ENCODE measurements at places on chromosomes 16 and 17.

GRCh38 chr17:16929035-16929680, 42.8 kb downstream of the TNFRSF13B start:
- DNase-seq, result no peak

DNA sequence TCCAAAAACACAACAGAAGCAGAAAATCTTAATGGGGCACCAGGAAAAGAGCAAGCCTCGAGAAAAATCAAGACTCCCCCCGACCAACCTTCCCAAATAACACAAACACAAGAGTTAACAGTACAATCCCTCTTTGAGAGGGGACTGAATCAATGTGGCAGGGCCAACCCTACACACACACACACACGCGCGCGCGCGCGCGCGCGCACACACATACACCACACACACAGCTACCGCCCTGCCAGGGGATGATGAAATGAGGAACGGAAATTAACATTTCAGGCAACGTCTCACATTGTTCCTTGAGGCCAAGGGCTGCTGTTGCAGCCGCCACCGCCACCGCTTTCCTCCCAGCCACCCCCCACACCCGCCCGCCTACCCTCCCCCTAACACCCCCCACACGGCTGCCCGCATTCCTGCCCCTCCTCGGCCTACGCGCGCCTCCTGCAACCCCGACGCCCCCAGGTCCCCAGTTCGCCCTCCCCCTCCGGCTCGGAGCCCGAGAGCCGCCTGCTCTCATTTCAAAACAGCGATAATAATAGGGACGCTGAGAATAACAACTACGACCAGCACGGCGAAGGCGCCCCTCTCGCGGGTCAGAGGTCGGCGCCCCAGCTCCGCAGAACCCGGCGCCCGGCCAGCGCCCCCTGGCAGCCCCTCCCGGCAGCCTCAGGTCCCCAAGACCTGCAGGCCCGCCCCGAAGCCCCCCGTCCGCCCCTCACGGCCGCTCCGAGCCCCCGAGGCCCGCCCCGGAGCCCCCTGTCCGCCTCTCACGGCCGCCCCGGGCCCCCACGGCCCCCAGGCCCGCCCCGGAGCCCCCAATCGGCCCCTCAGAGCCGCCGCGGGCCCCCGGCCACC, 1.1 kb downstream of the ANKRD11 start:
- peak; percentile 32 for DNase-seq

DNA sequence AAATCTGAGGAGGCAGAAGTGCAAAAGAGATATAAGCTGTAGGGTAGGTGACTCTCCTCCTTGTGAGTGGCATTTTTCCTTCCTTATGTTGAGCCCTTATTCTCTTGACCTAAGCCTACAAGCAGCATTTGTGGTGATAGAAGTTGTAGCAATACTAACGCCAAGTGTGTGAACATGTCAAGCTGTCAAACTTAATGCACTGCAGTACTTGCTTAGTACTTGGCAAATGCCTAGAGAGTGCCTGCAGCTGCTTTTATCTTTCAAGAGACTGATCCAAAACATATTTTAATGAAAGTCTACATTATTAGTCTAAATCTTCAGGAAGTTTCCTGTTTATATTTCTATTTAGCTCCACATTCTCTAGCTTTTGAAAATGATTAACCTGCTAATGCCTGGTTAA, 83.2 kb downstream of the CNTNAP4 start:
- DNase-seq, result no peak

DNA sequence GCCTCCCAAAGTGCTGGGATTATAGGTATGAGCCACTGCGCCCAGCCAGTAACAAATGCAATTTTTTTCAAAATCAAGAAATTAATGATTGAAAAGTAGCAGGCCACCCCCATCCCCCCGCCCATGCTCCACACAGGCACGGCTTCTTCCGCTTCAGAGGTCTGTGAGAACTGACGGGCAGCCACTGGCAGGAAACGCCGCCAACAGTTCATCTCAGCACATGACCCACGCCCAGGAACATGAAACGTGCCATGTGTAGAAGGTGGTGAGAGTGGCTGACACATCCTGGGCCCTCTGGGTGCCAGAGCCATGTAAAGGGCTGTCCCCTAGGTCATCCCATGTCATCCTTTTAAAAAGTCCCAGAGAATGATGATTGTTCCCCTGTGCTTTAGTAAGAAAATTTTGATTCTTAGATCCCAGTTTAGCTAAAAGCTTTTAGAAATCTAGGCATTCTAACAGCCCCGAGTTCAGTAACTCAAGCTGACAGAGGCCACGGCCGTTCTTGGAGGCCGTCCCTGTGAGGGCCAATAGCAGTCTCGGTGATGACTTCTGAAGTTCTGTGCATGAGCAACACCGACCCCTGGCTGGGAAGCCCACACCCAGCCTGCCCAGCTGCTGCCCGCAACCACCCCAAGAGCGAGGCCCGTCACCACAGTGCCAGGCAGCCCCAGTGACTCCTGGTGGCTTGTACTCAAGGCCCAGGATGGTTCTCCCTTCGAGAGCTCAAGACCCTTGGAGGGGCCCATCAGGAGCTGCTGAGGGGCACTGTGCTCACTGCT, 52.1 kb downstream of the KLHDC4 start:
- no peak for DNase-seq

GRCh38 chr16:62568926-62569325, 532.7 kb upstream of the CDH8 start:
- DNase-seq, result no peak

- no peak for DNase-seq
These were observed 59.3 kb downstream of the PRKCB start for GRCh38 chr16:23895052-23895451.

- no peak for DNase-seq
These were observed 362.8 kb downstream of the PMP22 start for GRCh38 chr17:14902297-14902696.

DNA sequence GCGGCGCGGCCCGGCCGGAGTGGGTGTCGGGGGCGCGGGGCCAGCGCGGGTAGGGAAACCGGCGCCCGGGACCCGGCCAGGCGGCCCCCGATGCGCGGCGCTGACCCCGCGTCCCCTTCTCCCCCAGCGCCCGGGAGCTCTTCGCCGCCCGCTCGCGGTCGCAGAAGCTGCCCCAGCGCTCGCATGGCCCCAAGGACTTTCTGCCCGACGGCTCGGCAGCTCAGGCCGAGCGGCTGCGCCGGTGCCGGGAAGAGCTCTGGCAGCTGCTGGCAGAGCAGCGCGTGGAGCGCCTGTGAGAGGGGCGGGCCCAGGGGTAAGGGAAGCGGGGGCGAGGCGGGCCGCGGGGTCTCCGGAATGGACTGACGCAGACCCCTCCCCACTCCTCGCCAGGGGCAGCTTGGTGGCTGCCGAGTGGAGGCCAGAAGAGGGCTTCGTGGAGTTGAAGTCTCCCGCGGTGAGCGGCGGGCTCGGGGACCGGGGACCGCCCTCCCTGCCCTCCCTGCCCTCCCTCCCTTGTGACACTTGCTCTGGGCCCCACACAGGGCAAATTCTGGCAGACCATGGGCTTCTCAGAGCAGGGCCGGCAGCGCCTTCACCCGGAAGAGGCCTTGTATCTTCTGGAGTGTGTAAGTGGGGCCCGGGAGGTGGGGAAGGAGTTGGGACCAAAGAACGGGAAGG, 430 bp downstream of the TSEN54 start:
- DNase-seq, result no peak

DNA sequence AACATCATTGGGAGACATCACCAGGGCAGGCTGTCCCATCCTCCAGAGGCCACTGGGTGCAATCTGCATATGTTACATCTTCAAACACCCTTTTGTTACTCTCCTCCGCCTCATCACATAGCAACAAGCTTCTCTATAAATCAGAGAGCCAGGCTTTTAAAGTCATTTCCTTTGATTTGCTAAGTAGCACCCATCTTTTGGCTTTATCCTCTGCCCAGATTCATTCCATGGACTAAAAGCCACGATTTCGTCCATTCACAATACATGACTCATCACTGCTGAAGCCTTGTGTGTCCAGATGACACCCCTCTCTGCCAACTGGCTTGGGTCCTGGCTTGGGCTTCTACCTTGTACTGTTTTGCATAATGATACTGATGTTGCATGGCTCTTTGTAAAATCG, 2.0 kb upstream of the KRT38 start:
- no peak for DNase-seq

DNA sequence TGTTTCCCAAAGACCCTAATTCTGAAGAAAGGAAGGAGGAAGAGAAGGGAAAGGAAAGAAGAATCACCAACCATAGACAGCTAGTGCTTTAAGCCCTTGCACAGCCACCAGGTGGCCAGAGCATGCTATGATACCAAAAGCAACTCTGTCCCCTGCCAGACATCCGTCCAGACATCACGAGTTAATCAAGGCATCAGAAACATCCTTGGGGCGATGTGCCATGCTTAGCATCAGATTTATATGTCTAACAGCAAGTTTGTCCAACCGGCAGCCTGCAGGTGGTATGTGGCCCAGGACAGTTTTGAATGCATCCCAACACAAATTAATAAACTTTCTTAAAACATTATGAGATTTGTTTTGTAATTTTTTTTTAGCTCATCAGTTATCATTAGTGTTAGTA, 2.9 kb upstream of the CRYBA1 start:
- no peak for DNase-seq

GRCh38 chr16:9114112-9114511, 22.7 kb downstream of the HAPSTR1 start:
- DNase-seq, result no peak

DNA sequence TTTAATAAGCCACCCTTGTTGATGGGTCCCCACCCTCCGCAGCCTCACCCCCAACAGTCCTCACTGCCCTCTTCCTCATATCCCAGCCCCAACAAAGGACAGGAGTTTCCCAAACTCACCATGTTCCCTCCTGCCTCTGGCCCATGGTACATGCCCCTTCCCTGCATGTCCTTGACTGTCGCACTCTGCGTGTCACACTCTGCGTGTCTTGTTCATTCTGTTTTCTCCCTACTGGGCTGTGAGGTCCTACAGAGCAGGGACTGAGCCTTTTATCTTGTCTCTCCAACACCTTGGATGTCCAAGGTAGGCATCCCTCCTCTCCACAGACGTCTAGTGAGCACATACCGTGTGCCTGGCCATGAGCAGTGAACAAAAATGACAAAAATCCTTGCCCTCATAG, 154.7 kb downstream of the SOCS1 start:
- no peak for DNase-seq

GRCh38 chr17:27596566-27597187, 34.3 kb upstream of the LGALS9 start:
- DNase-seq, result no peak

DNA sequence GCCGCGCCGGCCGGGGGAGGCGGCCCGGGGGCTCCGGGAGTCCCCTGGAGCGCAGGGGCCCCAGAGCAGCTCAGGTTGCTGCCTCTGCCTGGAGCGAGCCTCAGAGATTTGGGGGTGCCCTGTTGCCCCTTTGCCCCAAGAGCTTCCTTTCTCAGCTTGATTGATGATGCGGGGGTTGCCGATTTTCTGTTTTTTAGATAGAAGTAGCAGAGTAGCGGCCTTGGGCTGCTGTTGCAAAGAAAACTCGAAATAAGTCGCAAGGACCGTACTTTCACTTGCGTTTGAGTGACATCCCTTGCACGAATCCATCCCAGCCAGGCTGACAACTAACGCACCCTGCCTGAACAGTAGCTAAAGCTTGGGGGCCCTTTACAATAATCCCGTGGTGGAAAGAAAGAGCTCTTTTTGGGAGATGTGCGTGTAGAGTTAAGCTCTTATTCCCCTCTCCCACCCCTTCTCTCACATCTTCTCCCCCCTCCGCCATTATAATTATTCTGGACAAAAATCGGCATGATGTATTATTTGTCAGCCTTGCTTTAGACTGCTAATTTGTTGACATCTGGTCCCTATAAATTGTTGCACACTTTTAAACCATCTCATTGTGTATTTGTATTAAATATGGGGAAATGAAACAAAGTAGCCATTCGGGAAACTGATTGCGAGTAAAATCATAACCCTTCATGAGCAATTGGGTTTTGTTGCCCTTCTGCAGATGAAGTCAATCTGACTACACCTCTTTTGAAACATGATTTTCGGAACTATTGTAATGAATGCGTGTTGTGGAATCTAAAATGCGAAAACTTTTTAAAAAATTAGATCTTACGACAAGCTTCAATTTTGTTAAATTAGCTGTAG, 873 bp downstream of the USP10 start:
- DNase-seq, result no peak

DNA sequence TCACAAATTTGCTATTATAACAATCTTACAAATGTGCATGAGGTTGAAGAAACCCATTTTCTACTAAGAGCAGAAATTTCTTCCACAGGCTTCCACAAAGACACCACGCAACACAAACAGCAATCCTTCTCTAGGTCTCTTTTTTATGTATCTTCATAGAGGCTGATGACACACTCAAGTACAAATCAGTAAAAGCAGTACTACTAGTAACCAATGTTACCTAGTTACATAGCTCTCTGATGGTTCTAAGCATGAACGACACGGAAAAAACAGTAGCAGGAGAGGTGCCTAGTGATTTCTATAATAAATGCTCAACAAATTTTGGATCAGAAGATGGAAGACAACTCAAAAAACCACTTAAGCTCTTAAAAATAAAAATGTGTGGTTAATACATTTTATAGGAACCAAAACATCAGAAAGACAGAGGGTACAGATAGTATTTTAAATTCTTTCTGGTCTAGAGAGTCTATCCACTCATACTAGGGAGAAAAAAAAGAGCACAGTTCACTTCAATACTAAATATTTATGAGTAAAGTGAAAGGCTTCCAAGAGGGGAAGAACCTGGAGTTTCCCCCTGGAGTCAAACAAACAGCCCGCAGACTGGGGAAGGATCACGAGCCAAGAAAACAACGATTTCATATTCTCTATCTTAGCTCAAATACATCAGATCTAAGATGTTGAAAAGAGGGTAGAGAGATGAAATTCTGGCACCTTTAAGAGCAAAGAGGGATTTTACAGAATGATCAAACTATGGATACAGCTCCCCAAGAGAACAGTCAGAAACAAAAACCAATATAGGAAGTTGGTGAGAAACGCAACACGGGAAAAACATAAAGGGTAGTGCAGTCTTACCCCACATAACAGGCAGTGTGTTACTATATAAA, 40.2 kb downstream of the SMG6 start:
- DNase-seq, result no peak

GRCh38 chr17:59389066-59389465, 57.6 kb downstream of the YPEL2 start:
- no peak for DNase-seq

GRCh38 chr17:6464446-6465041, 20.3 kb downstream of the PIMREG start:
- DNase-seq, result no peak

DNA sequence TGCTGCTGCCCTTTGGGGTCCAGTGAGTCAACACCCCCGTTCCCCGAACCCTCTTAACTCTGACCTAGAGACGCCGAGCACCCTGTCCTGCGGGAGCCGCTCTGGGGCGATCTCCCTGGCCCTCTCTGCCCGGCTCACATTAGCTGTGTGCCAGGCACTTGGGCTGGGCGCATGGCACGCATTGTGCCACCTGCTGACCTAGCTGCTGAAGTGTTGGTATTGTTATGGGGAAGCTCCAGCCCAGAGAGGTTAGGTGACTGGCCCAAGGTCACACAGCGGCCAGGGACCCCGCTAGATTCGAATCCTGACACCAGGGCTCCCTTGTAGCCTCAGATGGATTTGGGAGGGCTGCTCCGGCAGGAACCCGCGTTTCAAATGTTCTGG, 1.1 kb downstream of the HSD17B1 start:
- no peak for DNase-seq

- no peak for DNase-seq
These were observed 15.9 kb downstream of the FAM83G start for GRCh38 chr17:18988546-18989173.
